T follicular helper cell (primary cell): ENCODE measurements at places on chromosomes 3 and 15.

GRCh38 chr3:27024493-27024892 lies 344.7 kb downstream of the NEK10 start:
- DNase-seq: no peak

DNA sequence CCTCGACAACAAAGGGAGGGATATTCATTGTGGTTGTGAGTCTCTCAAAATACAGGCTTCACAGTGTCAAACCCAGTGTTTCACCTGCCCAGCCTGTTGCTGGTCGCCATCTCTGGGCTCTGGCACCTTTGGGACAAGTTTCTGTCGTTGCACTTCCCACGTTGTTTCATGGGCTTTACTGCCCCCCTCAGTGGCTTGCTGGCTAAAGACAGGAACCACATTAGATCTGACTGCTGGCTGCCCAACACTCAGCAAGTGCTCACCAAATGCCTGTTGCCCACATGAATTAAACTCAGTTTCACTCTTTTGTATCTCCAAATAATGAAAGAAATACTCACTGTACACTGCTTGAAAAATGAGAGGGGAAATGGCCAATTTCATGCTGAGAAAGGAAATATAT lies 27.6 kb downstream of the FOXL2 start:
- DNase-seq: no peak

DNA sequence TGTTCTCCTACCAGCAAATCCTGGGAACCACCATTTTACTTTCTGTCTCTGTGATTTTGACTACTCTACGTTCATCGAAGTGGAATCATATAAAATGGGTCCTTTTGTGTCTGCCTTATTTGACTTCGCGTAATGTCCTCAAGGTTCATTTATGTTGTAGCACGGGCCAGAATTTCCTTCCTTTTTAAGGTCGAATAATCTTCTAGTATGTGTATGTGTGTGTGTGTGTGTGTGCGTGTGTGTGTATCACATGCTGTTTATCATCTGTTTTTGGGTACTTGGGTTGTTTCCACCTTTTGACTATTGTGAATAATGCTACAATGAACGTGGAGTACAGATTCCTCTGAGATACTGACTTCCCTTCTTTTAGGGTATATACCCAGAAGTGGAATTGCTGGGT lies 35.3 kb downstream of the STARD5 start:
- no peak for DNase-seq

DNA sequence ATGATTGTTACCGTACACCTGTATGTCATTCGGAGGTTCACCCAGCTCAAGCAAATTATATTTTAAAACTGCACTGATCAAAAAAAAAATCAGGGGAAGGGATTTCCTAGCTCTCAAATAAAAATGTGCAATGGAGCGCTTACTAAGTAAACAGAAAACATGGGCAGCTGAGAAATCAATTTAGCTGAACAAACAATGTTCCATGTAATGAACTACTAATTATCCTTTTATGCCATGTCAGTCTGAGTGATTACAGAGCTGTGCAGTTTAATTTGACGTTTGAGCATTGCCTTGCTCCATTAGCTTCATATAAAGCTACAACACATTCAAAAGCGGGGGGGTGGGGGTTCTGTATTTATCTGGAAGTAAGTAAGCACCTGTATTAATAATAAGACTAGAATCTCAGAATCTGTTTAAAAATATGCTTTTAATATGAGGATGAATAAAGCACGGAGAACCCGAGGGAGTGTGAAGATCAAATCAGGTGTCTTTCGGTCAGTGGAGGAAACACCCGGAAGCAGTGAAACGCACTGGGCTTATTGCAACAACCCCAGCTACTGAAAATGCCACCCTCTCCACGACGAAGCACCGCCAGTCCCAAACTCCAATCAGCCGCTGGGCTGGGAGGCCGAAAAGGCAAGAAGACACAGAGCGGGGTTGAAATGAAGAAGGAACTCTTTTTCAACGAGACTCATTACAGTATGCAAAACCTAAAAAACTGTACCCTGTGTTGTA lies 196.5 kb upstream of the ATP11B start:
- DNase-seq: no peak

DNA sequence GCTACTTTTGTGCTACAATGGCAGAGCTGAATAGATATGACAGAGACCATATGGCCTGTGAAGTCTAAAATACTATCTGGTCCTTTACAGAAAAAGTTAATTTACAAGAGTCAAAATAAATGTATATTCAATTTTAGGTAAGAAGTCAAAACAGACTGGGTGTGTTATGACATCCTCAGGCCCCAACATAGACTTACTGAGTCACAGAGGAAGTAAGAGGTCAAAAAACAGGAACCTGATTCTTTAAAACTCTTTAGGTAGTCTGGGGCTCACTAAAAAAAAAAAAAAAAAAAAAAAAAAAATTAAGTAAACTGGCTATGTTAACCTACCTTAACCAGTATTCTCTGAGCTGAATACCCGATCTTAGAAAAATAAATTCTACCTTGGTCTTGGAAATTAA lies 13.1 kb downstream of the DNAAF4 start:
- DNase-seq: no peak
